Mucosa of gallbladder (tissue), 1 donor: ENCODE measurements at places on chromosomes 12 and 14.

- no peak for DNase-seq
These were observed 60.0 kb downstream of the CFAP54 start for GRCh38 chr12:96549341-96549740.

GRCh38 chr12:64299628-64300027, 77.5 kb upstream of the KICS2 start:
- DNase-seq = no peak

- DNase-seq = no peak
These were observed 2.6 kb upstream of the POC1B start for GRCh38 chr12:89528434-89528833.

GRCh38 chr14:104435147-104436046, 144.2 kb upstream of the C14orf180 start:
- no peak for DNase-seq

DNA sequence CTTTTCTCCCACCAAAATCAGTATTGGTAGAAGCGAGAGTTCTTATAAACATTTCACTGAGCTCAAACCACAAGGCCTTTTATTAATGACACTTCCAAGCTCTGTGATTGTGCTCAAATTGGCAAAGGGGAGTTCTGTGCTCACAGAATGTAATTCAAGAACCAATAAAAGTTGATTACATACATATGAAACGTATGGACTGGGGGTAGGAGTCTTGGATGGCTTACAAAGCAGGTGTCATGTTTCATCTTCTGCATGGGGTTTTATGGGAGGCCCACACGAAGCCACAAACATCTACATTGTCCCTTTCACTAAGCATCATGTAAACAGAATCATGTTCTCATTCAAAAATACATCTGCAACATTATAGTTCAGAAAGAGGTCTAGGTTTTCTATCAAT, 828.3 kb downstream of the VRK1 start:
- no peak for DNase-seq
